Diencephalon (tissue), 1 donor: ENCODE measurements at places on chromosomes 7 and 10. TPM values are rescaled to one million over a fixed set of nuclear protein-coding genes. Genes with fewer than 3 reads are reported as not detected.

Gene ANXA8L1
- not detected for total RNA-seq

Gene CD36
- 55.6 TPM for total RNA-seq

Gene FEZF1
- 12.2 TPM for total RNA-seq

Gene UPK3B
- total RNA-seq, result 0.23 TPM

Gene SLC29A4
- total RNA-seq, result 18.7 TPM

Gene BAMBI
- total RNA-seq, result 10.4 TPM
